ENCODE measurements at places on chromosomes 4 and X.

- DNase-seq = no peak
Measured at GRCh38 chr4:142975618-142976017, 129.5 kb upstream of the INPP4B start.

DNA sequence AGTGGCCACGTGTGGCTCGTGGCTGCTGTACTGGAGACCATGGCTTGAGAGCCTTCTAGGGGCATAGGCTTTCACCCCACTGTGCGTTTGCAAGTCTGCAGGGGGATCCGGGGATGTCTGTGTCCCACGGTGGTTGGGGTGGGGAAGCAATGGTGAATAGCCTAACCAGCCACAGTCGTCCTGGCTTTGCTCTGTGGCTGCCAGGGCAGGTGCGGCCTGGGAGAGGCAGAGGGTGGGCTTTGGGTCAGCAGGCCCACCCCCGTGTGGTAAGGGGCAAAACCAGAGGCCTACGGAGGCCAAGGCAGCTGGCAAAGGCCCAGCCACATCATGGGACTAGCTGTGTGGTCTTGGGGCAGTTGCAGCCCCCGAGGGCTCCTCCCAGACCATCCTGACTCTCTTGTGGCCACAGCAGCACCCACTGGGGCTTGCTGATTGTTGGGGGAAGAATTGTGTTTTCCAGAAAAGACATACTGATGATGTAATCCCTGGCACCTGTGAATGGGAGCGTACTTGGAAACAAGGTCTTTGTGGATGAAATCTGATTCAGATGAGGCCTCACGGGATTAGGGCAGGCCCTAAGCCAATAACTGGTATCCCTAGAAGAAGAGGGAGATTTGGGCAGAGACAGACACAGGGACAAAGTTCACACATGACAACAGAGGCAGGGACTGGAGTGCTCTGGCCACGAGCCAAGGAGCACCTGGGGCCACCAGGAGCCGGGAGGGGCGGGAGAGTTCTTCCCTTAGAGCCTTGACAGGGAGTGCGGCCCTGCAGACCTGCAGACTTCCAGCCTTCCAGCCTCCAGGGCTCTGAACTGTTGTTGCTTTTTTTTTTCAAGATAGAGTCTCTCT lies 2.9 kb downstream of the CPZ start:
- no peak for DNase-seq

DNA sequence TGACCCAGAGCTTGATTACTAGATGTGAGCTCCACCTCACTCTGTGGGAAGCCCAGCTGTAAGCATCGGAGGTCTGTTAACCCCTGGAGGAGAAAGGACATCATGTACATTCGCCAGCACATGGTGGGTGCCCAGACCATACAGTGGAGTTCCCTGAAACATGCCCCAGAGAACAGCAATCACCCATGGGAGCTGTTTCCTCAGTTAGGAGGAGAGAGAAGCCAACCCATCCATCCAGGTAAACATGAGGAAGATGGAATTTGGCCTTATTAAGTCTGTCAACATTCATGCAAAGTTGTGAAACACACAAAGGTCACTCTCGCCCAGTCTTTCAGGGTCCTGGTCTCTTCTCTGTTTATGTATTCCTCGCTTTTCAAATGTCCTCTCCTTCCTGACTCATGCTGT lies 354.7 kb downstream of the ANK2 start:
- DNase-seq = no peak

DNA sequence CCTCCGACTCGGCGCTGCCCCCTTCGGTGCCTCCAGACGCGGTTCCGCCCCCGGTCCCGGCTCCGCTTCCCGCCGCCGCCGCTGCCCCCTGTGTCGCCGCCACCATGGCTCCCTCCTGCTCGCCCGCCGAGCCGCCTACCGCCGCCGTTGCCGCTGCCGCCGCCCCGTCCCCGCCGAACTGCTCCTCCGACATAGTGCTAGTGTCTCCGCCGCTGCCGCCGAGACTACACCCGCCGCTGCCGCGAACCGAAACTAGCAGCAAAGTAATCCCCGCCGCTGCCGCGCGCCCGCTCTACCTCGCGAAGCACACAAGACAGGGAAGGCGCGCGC lies 340 bp downstream of the HNRNPD start:
- peak; percentile 50 for DNase-seq

DNA sequence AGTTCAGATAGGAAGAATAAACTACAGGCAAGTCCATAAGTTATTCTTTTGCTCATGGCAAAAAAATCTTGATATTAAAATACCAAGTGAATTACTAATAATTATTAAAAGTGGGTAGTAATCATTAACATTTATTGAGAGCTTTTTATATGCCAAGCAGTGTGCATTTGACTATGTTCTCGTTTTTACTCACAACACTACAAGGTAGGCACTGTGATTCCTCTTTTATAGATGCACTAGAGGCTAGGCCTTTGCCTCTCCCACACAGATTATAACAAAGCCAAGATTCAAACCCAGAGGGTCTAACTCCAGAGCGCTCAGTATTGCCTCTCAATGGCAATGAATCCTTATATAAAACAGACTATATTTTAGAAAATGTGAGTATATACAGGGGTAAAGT lies 254.2 kb downstream of the NAF1 start:
- no peak for DNase-seq

DNA sequence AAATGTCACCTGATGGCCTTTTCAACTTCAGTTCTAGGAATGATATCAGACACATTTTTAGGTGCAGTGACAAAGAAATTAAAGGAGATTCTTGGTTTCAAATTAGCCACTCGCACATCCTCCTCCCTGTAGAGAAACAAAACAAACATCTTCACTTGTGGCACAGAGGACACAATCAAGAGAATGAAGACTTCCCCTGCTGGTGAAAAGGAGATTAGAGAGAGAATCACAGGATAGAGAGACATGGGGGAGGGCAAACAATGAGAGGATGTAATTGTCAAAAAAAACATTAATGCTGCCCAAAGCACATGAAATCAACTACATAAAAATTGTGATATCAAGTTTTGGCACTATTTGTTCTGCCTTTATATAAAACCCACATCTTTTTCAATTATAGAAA lies 34.5 kb downstream of the ACE2 start:
- no peak for DNase-seq

DNA sequence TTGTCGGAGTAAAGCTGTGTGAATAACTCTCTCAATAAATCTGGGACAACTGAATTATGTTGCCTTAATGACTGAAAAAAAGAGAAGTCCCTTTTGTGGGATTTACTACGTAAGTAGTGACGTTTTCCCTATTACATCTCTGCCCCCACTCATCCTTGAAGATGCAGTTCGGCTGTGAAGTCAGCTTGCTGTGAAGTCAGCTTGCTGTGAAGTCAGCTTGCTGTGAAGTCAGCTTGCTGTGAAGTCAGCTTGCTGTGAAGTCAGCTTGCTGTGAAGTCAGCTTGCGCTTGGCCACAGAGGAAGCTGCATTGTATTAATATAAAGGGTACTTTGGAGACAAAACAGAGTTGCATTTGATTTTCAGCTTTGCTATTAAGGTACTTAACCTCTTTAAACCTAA lies 8.0 kb upstream of the VAMP7 start:
- no peak for DNase-seq

GRCh38 chrX:43813898-43814297 lies 68.4 kb downstream of the MAOB start:
- DNase-seq = peak; percentile 13

- DNase-seq = no peak
Measured at GRCh38 chr4:41446981-41447725, 90.8 kb upstream of the LIMCH1 start.

All from activated CD4-positive, alpha-beta T cell treated with anti-CD3 and anti-CD28 coated beads, Interleukin-10, Interleukin-2, amounts not matched to agents 100 ng/mL and 50 ng/mL, durations not matched to agents 16 hours and 8 hours (primary cell).